Iris pigment epithelial cell (primary cell): ENCODE measurements at places on chromosomes 5 and 9.
A peak's percentile ranks its signal among the peaks of the same experiment; 100 is the strongest.

GRCh38 chr5:40619421-40619820, 60.3 kb upstream of the PTGER4 start:
- DNase-seq, result peak; percentile 49

DNA sequence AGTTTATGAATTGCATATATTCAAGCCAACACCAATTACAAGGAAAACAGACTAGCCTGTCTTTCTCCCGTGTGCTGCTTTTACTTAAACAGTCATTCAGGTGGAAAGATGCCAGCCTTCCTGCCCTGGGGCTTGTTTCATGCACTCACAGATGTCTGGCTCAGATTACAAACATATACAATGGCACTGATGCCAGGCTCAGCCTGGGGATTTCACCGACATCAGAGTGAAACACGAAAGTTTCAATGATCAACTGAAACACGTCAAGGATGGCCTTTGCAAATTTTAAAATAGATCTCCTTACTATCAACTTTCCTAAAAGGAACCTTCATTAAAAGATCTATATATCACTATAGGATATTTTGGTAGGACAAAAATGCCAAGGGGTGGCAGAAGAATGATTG, 1576.5 kb downstream of the EFNA5 start:
- peak; percentile 50 for DNase-seq

DNA sequence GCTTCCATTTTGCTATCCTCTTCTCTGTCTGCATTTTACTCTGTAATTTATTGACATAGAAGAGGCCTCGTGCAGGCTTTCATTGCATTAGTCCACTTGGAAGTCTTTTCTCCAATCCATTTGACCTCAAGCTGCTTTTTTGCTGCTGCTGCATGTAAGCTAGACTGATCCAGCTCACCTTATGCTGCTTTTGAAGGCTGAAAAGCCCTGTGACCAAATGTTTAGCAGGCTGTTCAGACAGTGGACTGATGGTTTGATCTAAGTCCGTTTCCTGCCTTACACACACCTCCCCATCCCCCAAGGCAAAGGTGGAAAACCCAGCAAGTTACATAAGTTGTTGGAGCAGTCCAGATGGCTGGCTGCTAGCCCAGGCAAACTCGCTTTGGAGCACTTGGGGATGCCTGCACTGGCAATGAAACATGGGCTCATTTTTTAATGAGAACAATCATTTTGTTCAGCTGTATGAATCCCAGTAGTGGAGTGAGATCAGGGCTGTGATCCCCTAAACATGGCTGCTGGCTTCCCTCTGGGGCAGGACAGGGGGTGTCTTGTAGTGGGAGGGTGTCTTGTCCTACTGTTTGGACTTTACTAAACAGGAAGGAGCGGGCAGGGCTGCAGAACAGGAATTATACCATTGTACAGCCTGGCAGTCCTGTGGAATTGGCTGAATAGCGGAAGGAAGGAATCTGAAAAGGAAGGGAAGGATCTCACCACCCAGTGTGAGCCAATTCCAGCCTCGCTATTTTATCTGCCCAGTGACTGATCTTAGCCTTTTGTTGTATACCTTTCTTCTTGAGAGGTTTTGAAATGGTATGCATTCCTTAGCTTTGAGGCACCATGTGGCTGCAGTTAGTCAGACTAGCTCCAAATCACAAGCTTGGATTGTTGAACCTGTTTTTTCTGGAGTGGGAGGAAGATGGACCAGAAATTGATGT, 212.0 kb downstream of the ARHGAP26 start:
- peak; percentile 91 for DNase-seq

GRCh38 chr5:1516615-1517601, 6.9 kb downstream of the LPCAT1 start:
- DNase-seq, result peak; percentile 80

DNA sequence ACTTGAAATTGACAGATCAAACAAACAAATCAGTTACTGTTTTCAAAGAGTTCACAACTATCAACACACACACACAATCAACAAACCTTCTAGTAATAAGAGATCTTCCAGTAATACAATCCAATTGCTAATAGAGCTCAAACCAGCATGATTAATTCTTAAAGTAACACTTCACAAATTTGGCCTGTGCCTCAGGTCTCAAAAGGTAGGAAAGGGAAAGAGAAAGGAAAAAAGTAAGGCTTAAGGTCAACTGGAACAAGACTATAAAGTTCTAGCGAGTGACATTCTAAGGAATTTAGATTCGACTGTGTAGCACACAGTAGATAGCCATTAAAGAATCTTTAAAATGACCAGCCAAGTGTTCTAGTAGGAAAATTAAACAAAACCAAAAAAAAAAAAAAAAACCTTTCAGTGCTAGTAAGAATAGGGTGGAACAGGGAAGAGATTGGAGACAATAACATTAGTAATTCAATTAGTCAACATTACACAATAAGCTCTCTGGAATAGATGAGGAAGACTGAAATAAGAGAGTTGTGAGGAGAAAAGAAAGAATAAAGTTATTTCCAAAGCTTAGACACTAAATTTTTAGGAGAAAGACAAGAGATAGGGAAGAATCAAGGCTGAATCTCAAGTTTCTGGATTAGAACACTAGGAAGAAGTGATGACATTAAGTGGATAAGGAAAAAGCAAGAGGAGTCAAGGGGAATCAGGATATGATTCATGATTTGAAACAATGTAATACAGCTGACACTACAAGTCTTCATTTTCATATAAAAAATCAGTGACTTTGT, 86.1 kb downstream of the FBXL17 start:
- DNase-seq, result peak; percentile 45

GRCh38 chr5:499233-500209, 24.7 kb downstream of the SLC9A3 start:
- DNase-seq, result no peak

GRCh38 chr5:69001627-69002026, 92.2 kb upstream of the SLC30A5 start:
- DNase-seq, result no peak

DNA sequence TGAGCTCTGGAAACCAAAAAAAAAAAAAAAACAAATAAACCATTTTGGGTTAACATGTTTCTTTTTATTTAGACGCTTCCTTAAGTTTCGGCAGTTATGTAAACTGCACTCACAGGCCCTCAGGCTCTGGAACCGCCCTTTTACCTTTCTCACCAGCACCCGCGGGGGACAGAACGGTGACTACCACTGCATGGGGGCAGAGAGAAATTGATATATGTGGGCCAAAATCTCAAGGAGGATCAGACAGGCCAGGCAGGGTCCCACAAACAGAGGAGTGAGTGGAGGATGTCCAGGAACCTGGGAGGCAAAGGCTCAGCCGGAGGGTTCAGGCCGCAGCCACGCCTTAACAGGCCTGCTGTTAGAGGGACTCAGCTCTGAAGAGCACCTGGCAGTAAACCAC, 54.4 kb downstream of the IRX2 start:
- no peak for DNase-seq
